ENCODE measurements at places on chromosomes 2 and 18.

DNA sequence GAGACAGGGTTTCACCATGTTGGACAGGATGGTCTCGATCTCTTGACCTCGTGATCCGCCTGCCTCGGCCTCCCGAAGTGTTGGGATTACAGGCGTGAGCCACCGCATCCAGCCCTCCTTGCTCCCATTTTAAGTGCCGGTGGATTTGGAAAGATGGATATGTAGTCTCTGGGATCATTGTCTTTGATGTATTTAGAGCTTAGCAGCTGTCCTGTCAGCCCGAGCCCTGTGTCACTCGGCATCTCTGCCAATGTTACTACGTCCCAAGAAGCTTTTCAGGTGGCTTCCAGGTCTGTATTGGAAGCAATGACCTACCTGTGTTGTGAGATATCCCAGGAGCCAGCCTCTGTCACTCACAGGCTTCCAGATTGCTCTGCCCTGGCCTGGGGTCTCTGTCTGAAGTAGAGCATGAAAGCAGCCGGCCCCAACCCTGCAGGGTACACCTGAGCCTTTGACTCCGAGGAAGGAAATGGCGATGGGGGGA is 35.3 kb downstream of the MAP4K4 start:
- DNase-seq = no peak

- no peak for DNase-seq
Measured at GRCh38 chr2:239803102-239803765, 221.9 kb downstream of the NDUFA10 start.

- DNase-seq = no peak
Measured at GRCh38 chr2:60267122-60267521, 286.3 kb downstream of the BCL11A start.

GRCh38 chr2:206211657-206212255 is 52.1 kb downstream of the EEF1B2 start:
- peak; percentile 59 for DNase-seq

DNA sequence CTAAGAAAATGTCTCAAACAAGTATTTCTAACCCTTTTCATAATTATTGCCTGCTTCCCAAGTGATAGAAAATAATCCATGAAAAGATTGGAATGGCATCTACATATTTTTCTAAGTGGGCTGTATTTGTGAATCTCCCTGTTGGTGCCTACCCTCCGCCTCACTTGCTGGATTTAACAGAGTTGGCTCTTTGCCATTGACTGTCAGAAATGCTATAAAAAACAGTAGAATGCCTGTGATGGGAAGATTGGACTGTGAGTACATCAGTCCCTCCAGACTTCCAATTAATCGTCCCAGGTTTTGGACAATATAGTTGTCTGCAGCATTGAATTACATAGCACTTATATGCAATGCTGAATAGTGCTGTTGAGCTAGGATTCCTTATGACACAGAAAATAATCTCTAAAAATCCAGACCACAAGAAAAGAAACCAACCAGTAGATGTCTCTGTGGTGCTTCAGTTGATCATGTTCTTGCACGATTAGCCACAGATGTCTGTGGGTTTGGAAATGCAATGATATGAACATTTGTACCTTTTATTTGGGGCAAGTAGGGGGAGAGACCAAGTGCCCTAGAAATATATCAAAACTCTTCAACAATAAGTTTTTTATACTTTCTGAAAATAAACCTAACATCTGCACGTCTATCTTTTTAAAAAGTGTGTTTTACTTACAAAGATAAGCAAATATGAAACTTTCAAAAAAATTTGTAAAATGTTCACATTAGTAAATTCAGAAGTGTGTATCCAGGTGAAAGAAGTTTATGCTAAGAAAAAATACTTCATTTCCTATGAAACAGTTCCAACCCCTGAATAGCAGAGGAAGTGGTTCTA is 88.5 kb downstream of the DYNAP start:
- peak; percentile 80 for DNase-seq
